ENCODE measurements at places on chromosomes 2 and 18.

GRCh38 chr2:242022550-242023290 is 153.2 kb downstream of the RTP5 start:
- DNase-seq, result no peak

- no peak for DNase-seq
Measured at GRCh38 chr2:218298314-218298875, 6.1 kb upstream of the TMBIM1 start.

DNA sequence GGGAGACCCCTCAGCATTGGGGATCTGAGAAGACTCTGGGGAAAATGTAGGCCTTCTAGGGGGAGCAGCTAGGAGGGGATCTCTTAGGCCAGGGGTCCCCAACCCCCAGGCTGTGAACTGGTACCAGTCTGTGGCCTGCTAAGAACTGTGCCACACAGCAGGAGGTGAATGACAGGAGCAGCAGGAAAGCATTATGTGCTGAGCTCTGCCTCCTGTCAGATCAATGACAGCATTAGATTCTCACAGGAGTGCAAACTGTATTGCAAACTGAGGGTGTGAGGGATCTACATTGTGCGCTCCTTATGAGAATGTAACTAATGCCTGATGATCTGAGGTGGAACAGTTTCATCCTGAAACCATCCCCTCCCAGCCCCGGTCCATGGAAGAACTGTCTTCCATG is 127.3 kb downstream of the SCG2 start:
- no peak for DNase-seq

GRCh38 chr2:191615596-191615995 is 62.3 kb upstream of the NABP1 start:
- DNase-seq, result no peak

- DNase-seq, result no peak
Measured at GRCh38 chr2:125086313-125087184, 1061.5 kb downstream of the CNTNAP5 start.

GRCh38 chr2:180723712-180724111 is 256.7 kb upstream of the UBE2E3 start:
- no peak for DNase-seq

DNA sequence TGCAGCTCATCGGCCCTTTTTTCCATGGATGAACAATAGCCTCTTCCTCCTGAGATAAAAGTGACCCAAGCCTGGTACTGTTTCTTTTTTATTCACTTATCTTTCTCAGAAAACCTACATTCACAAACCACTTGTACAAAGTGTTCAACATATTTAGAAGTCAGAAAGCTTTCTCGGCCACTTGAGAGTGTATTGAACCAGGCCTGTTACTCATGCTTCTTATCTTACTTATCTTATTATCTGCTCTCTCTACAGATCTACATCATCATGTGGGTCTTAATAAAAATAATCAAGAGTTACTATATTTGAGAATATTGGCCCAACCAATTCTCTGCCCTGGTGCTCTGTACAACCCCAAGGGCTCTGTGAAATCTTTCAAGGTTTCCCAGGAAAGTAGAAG is 242.1 kb downstream of the MREG start:
- no peak for DNase-seq

DNA sequence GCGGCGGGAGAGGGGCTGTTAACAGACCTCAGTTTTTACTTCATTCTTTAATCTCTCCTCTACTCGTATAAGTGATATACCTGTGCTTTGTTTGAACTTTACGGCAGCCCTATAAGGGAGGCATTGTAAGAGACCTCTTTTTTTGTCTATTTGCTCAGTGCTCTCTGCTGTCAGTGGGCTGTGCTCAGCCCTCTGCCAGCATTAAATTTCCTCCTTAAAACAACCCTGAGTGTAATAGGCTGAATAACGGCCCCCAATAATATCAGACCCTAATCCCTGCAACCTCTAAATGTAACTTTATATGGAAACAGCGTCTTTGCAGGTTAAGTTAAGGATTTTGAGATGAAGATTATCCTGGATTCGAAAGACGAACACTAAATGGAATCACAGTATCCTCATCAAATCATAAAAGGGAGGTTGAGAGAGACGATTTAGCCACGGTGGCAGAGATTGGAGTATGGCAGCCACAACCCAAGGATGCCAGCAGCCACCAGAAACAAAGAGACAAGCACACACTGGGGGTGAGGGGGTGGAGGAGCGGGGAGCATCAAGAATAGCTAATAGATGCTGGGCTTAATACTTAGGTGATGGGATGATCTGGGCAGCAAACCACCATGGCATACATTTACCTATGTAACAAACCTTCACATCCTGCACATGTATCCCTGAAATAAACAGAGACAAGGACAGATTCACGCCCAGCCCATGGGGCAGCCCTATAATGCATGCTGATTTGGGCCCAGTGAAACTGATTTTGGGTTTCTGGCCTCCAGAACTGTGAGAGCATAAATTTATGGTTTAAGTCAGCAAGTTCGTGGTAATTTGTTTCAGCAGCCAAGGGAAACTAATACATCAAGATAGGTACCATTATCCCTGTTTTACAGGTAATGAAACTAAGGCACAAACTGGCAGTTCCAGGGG is 894 bp upstream of the FARSB start:
- DNase-seq, result no peak

- DNase-seq, result no peak
Measured at GRCh38 chr2:5070257-5070656, 621.9 kb upstream of the SOX11 start.

Measured in activated T-cell treated with anti-CD3 and anti-CD28 coated beads for 4 hours (primary cell).